Neural progenitor cell (in vitro differentiated cells): ENCODE measurements at places on chromosomes 5 and 9. TPM values are rescaled to one million over a fixed set of nuclear protein-coding genes. Genes with fewer than 3 reads are reported as not detected.
A peak's percentile ranks its signal among the peaks of the same experiment; 100 is the strongest.

- peaks cover 6% of the 10 kb centered on the region for H3K27me3 ChIP-seq
- peaks cover 15% of the 10 kb centered on the region for H3K4me1 ChIP-seq
- no peaks in the 10 kb centered on the region for H3K36me3 ChIP-seq
- peak; percentile 49 for DNase-seq
- H3K4me3 ChIP-seq, result no peak overlapping the region
- no peak overlapping the region for H3K27ac ChIP-seq
These were observed 279.9 kb downstream of the NSG2 start for GRCh38 chr5:174325431-174325830.

DNA sequence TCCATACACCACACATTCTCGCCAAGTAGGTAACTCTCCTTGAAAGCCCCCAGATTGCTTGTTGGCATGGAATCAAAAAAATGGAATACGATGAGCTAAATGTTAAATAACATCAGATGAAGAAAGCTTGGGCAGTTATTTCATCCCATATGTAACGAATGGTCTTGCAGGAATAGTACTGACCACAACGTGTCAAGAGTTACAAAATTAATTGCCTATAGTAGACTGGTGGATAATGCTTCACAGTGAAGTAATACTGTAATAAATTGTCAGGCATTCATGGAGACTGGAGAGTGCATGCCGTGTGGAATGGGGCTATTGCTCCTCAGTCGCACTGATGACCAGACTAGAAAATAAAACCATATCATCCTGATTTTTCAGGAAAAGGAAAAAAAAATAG is 1628.7 kb downstream of the MAT2B start:
- DNase-seq, result no peak
- no peaks in the 10 kb centered on the region for H3K36me3 ChIP-seq
- no peaks in the 10 kb centered on the region for H3K27me3 ChIP-seq
- no peak overlapping the region for H3K4me3 ChIP-seq
- H3K4me1 ChIP-seq, result peaks cover 32% of the 10 kb centered on the region

GRCh38 chr9:35070823-35071813 is 1.3 kb downstream of the VCP start:
- peak overlapping the region; percentile 82 for H3K4me3 ChIP-seq
- H3K36me3 ChIP-seq, result no peaks in the 10 kb centered on the region
- peak overlapping the region; percentile 100 for H3K27ac ChIP-seq
- no peaks in the 10 kb centered on the region for H3K27me3 ChIP-seq

GRCh38 chr9:131927091-131927490 is 152.6 kb downstream of the MED27 start:
- H3K4me3 ChIP-seq, result no peak overlapping the region
- peaks cover 3% of the 10 kb centered on the region for H3K4me1 ChIP-seq
- H3K27ac ChIP-seq, result no peak overlapping the region

Gene PCDHA9
- 2.0 TPM in 2 replicates for total RNA-seq
